ENCODE measurements at places on chromosomes 2 and 18. TPM values are rescaled to one million over a fixed set of nuclear protein-coding genes. Genes with fewer than 3 reads are reported as not detected.

Gene KIF3C
- 13.1 TPM for total RNA-seq

Gene ALPI
- not detected for total RNA-seq

Gene RFTN2
- 1.9 TPM for total RNA-seq

Gene SIGLEC15
- total RNA-seq, result not detected

Gene B4GALT6
- total RNA-seq, result 3.9 TPM

Gene DPP4
- 26.9 TPM for total RNA-seq

Gene STPG4
- 1.2 TPM for total RNA-seq

Gene DNER
- 3.2 TPM for total RNA-seq
